ENCODE measurements at places on chromosomes 1 and 21. TPM values are rescaled to one million over a fixed set of nuclear protein-coding genes. Genes with fewer than 3 reads are reported as not detected.

TTLL7 gene
- total RNA-seq: 2.6 TPM

OR10Z1 gene
- not detected for total RNA-seq

SYPL2 gene
- total RNA-seq: 0.49 TPM

KCNN3 gene
- 4.0 TPM for total RNA-seq

PTPN7 gene
- not detected for total RNA-seq

UBR4 gene
- 230 TPM for total RNA-seq

FAM72D gene
- total RNA-seq: 8.2 TPM

JAM2 gene
- 4.9 TPM for total RNA-seq

S100A2 gene
- total RNA-seq: not detected

RORC gene
- 1.6 TPM for total RNA-seq

BRDT gene
- 0.19 TPM for total RNA-seq

NES gene
- 95.9 TPM for total RNA-seq

GCSAML gene
- not detected for total RNA-seq

HES2 gene
- total RNA-seq: 1.2 TPM

FNDC5 gene
- total RNA-seq: 2.0 TPM

CLDN17 gene
- total RNA-seq: not detected
